ENCODE measurements at places on chromosomes 4 and X.

DNA sequence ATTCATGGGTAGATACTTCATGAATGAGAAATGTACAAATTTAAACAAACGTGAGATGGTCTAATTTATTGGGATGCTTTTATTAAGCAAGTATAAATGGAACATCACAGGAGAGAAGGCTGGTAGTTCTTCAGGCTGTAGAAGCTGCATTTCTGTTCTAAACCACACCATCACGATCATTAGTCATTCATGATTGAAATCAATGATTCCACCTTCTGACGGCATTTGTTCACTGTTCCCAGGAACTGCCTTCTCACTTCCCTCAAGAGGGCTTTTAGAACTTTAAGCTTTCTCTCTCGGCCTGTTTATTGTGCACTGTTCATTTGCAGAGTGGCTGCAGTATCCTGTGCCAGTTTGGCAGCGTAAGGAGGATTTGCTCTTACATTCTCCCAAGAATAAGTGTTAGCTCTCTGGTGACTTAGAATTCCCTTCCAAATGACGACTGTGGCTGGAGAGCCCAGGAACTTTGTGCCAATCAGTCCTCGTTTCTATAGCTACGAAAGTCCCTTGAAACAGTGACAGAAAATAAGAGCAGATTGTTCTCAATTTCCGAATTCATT lies 54.7 kb downstream of the MFAP3L start:
- DNase-seq = no peak

GRCh38 chrX:150352581-150352980 lies 10.5 kb upstream of the MAMLD1 start:
- DNase-seq = no peak

DNA sequence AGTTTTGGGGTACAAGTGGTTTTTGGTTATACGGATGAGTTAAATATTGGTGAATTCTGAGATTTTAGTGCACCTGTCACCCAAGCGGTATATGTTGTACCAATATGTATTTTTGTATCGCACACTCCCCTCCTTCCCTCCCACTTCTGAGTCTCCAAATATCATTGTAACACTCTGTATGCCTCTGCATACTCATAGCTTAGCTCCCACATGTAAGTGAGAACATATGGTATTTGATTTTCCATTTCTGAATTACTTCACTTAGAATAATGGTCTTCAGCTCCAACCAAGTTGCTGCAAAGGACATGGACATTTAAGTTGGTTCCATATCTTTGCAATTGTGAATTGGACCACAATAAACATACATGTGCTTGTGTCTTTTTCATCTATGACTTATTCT lies 103.0 kb upstream of the ADAMTS3 start:
- no peak for DNase-seq

- DNase-seq = peak; percentile 21
Observed at GRCh38 chr4:74793757-74794381, 454 bp downstream of the BTC start.

GRCh38 chr4:9898596-9899305 lies 117.3 kb downstream of the DRD5 start:
- DNase-seq = peak; percentile 78

- no peak for DNase-seq
Observed at GRCh38 chr4:71136071-71136470, 142.6 kb downstream of the DCK start.

DNA sequence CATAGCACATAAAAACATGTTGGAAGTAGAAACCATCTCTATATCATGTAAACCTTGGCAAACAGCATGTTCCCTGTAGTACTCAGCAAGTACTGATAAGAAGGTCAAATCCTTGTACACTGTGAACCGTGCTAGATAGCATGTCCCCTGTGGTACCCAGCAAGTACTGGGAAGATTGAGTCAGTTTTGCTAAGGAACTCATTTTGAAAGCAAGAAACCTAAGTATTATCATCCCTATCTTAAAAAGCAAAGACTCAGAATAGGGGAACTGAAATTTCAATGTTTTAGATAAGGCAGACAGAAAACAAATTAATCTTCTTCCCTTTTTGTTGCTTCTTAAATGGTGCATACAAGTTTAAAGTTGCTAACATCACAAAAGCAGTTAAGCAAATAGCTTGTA lies 180.2 kb downstream of the RBM46 start:
- DNase-seq = no peak

DNA sequence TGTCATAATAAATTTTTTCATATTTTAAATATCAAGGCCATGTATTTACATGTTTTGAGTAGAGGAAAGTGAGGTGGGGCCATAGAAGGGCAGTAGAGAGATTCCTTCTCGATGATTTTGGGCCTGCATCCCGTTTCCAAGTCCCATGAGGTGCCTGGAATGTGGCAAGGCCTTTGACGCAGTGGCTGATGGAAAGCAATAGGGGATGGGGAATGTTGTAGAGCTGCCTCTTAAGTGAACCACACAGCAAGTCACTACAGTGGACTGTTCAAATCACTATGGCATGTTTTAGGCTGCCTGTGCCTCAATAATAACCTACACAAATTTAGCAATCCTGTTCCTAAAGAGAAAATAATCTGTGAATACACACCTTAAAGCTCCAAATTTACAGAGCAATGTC lies 48.3 kb downstream of the ANXA5 start:
- no peak for DNase-seq

- DNase-seq = no peak
Observed at GRCh38 chr4:102710986-102711385, 49.8 kb downstream of the MANBA start.

DNA sequence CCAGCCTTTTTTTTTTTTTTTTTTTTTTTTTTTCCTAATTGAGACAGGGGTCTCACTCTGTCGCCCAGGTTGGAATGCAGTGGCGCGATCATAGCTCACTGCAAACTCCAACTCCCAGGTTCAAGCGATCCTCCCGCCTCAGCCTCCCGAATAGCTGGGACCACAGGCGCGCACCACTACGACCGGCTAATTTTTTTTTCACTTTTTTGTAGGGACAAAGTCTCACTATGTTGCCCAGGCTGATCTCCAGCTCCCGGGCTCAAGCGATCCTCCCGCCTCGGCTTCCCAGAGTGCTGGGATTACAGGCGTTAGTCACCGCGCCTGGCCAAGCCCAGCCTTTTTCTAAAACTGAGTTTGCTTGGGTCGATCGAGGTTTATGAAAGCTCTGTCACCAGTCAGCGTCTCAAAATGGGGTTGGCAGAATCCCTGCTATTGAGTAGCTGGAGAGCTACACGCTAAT lies 1.3 kb upstream of the OTUD5 start:
- peak; percentile 64 for DNase-seq

- peak; percentile 72 for DNase-seq
Observed at GRCh38 chr4:141871086-141871770, 234.8 kb downstream of the IL15 start.

GRCh38 chr4:118974758-118975157 lies 86.1 kb downstream of the SYNPO2 start:
- DNase-seq = peak; percentile 66

Measured in iris pigment epithelial cell (primary cell).